CD4-positive, alpha-beta T cell treated with Interleukin-1 beta for 1 hour (primary cell): ENCODE measurements at places on chromosomes 12 and 14.

DNA sequence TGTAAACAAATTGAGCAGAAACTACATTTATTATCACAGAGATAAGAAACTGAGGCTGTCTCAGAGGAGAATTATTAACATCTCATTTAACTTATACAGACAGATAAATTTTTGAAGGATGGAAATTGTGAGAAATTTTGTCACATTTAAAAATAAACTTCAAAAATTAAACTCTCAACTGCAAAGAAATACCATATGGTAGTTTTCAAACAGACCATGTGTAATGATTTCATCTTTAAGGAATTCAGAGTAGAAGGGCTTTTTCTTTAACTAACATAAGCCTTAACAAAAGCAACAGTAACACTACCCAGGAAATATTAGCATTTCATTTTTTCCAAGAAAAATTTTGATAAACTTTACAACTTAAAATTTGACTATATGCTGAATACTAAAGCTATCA is 26.6 kb downstream of the NUP37 start:
- no peak for DNase-seq

DNA sequence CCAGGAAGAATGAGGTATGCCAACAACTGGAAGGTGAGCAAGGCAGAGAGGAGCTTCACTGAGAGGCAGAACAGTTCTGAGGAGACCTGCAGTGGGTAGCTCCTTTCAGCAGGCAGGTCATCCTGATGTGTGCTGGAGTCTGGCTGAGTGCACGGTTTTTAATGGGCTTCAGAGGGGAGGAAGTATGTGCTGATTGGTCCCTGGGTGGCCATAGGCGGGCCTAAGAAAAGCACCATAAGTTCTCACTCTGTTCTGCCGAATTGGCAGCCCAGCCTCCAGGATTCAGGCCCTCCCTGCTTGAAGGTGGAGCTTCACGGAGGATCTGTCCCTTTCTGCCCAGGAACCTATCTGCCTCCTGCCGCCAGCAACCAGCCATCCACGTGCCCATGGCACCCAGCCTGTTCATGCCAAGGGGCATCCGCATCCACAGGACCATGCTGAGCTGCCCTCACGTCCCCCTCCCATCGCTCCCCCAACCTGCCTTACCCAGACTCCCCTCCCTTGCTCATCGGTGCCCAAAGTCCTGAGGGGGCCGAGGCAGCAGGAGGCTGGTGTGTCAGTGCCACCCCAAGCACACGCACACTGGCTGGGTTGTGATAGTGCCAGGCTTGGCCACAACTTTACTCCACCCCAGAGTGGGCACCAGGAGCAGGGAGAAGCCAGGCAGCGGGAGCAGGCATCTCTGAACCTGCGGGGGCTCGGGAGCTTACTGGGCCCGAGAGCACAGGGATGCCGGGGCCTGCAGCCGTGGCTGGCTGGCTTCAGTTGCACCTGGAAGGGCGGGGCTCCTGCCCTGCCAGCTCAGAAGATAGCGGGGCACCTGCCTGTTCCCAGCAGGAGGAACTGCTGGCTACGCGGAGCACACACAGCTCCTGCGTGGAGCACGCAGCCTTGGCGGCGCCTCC is 608.4 kb upstream of the FOXG1 start:
- DNase-seq = no peak

- DNase-seq = no peak
Observed at GRCh38 chr14:74176400-74176793, 62.9 kb upstream of the VSX2 start.

DNA sequence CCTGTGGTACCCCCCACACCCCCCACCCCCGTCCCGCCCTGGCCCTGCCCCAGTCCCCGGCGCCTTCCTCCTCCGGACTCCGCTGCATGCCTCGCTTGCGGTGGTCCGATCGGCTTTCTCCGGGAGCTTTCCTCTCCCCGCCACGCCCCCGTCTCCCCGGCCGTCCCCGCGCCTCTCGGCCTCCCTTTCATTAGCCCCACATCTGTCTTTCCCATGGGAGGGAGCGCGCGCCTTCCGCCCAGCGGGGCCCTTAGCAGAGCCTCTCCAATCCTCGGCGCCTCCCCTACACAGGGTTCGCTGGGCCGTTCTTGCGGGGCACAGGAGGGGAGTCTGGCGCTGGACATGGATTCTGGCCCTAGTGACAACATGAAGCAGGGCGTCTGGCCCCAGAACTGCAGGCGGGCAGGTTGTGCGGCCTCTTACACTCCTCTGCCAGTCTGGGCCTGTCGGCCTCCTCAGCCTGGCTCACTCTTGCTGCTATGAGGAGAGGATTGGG is 1.5 kb upstream of the EFS start:
- DNase-seq = no peak

DNA sequence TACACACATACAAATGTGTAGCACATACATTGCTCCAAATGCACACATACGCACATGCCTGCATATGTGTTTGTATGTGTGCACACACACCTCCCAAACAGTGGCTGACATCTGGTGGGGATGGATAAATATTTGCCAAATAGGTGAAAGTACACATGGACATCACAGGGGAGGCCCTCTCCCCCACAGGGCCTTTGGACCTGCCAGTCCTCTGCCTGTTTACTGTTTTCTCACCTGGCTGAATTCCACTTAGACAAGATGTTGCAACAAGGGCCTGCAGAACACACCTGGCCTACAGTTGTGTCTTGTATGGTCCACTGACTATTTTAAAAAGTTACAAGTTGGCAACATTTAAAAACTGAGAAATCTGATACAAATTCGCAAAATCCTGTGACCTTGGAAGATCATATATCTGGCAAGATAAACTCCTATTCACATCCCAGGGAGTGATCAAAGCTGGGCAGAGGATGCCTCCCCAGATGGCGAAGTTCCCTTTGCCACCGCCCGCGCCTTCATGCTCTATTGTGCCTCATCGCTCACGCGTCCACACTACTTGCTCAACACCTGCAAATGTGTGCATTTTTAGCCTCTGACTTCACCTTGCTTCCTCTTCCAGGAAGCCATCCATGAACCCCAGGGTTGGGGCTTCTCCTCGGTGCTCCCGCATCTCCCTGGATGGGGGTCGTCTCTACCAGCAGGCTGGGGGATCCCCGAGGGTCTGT is 118.4 kb upstream of the FZD10 start:
- DNase-seq = no peak

GRCh38 chr14:105167303-105168092 is 1.1 kb downstream of the JAG2 start:
- peak; percentile 7 for DNase-seq

- no peak for DNase-seq
Observed at GRCh38 chr12:70966996-70967790, 46.7 kb upstream of the PTPRR start.

DNA sequence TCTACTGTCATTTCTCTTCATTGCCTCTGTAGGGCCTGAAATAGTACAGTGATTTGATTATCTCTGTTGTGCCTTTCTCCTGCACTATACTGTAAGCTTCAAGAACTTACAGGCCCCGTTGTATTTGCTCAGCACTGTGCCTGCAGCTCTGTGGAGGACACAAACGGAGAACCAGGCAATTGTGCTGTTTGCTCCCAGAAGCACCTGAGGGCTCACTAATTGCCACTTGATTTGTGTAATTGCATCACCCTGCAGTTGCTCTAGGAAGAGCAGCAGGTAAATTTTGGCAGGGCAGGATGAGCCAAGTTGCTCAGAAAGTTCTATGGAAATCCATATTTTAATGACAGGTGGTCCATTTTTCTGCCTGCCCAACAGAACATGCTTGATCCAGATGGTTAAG is 11.6 kb upstream of the KRT82 start:
- no peak for DNase-seq

DNA sequence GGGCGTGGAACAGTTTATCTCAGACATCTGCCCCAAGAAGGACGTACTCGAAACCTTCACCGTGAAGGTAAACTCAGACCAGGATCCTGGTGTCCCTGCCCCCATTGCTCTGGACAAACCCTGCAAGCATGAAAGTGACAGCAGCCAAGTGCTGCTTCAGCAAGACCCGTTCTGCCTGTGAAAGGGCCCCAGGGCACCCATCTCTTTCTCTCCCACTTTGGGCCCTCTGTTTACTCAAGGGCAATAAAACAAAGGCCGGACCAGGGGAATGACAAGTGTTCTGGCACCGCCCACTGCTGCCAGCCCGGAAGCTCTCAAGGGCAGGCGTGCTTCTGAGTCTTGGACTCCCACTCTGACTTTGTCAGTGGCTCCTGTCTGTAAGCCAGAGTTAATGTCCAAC is 35.3 kb downstream of the CD9 start:
- DNase-seq = no peak

DNA sequence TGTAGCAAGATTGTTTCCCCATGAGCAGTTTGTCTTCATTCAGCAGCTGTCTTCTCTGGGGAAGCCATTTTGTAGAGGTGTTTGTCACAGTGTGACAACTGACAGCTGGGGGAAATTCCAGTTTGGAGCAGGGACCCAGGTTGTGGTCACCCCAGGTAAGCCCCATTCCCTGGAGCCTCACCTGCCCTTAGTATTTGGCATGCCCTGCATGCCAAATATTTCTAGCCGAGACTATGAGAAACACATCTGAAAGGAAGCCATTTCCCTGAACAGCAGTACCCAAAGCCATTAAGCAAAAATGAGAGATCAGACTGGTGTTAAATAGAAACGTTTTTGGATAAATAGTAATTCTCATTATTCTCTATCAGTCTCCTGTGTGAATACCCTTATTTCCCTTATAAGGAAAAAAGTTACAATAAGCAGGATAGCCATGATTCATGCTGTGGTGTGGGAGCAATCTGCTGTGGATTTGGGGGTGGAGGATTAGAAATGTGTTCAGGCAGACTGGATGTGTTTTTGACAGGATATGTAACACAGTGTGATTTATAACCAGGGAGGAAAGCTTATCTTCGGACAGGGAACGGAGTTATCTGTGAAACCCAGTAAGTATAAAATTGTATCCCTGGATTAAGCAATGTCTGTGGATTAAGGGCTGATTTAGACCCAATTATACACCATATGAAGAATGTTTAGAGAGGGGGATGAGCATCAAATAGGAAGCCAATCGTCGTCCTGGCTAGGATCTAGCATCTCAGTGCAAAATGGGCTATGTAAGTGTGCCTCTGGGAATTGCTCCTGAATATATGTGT is 68.9 kb downstream of the DAD1 start:
- no peak for DNase-seq

DNA sequence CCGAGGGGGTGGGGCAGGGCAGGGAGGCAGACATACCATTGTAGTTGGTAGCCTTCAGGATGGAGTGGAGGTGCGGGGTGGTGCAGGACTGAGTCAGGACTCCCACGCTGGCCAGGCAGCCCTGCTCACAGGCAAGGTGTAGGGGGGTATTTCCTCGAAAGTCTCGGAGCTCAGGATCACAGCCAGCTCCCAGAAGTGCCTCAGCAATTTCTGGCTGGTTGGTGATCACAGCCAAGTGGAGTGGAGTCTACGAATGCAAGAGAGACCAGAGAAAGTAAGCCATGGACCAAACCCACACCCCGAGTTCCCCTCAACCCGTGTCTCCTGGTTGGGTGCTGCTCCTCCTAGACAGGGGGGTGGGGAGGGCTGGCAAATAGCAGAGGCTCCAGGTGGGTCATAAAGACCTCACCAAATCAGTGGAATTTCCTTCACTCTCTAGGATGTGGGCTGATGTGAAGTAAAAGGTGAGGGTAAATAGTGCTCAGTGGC is 1.4 kb downstream of the NFKBIA start:
- DNase-seq = peak; percentile 45

DNA sequence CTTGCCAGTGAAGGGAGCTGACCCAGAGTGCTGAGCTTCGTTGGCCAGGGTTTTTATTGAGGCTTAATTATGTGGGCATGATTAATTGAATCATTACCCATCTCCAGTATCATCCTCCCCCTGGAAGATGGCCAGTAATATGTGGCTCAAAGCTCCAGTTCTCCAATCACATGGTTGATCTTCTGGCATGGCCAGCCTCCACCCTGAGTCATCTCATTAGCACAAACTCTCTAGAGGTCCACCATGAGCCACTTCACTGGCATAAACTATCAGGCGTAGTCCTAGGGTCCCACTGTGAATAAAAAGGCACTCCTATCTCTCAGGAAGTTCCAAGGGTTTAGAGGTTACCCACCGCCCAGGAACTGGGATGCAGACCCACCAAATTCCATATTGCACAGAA is 135.0 kb downstream of the ANO6 start:
- DNase-seq = no peak

DNA sequence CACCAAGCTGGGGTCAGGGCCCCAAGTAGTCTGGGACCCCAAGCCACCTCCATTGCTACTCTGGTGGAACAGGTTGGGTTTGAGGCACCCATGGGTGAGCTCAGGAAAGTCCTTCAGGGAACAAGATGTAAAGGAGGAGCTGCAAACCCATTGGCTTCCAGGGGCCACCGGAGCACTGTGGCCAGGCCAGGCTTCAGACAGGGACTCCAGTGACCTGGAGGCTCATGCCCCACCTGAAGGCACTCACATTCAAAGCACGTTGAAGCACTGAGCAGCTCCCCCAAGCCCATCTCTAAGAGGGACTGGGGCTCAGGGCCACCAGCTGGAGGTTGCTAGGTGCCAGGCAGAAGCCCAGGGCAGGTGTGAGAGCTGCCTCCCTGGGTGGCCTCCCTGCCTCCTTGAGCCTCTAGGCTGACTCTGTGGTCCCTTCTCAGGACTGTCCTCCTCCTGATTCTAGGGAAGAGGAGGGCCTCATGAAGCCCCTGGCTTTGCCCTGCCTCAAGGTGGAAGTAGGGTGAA is 49.1 kb downstream of the FAM222A start:
- DNase-seq = no peak

GRCh38 chr12:42507081-42507480 is 82.5 kb downstream of the PRICKLE1 start:
- no peak for DNase-seq

DNA sequence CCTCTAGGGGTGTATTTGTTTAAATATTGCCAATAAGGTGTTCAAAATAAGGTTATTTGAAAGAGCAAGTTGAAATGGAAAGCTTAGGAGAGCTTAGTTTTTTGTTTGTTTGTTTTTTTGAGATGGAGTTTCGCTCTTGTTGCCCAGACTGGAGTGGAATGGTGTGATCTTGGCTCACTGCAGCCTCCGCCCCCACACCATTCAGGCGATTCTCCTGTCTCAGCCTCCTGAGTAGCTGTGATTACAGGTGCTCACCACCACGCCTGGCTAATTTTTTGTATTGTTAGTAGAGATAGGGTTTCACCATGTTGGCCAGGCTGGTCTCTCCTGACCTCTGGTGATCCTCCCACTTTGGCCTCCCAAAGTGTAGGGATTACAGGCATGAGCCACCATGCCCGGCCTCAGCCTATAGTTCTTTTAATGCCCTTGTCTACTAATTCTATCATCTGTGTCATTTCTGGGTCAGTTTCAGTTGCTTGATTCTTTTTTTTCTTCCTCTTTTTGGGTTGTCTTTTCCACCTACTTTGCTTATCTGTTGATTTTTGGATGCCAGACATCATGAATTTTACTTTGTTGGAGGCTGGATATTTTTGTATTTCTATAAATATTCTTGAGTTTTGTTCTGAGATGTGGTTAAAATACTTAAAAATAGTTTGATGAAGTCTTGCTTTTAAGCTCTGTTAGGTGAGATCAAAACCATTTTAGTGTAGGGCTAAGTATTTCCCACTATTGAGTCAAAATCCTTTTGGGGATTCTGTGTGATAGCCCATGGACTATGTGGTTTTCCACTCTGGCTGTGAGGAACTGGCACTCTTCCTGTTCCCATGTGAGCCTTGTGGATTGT is 18.7 kb downstream of the RCOR1 start:
- no peak for DNase-seq

- no peak for DNase-seq
Observed at GRCh38 chr14:29320286-29320685, 553.7 kb downstream of the FOXG1 start.

GRCh38 chr12:23376238-23376637 is 573.2 kb downstream of the SOX5 start:
- no peak for DNase-seq

- no peak for DNase-seq
Observed at GRCh38 chr14:74547331-74547927, 53.9 kb downstream of the ISCA2 start.

- no peak for DNase-seq
Observed at GRCh38 chr12:24773996-24774395, 174.9 kb downstream of the BCAT1 start.
